Karpas-422 (cell line): ENCODE measurements at places on chromosomes 6 and 20. TPM values are rescaled to one million over a fixed set of nuclear protein-coding genes. Genes with fewer than 3 reads are reported as not detected.
A peak's percentile ranks its signal among the peaks of the same experiment; 100 is the strongest.

The GZF1 gene
- total RNA-seq: 13.9 and 41.4 TPM in 2 replicates

The GLP1R gene
- not detected in 2 replicates for total RNA-seq

The PPP1R14C gene
- 0.32 TPM in 1 of 2 replicates, not detected in the other for total RNA-seq

The NNAT gene
- total RNA-seq: not detected in 2 replicates

The C20orf96 gene
- 1.8 and 2.0 TPM in 2 replicates for total RNA-seq

The SMLR1 gene
- not detected in 2 replicates for total RNA-seq

The NKAIN4 gene
- total RNA-seq: not detected in 2 replicates

The OR11A1 gene
- total RNA-seq: not detected in 2 replicates

The MAN1A1 gene
- 0.43 and 0.48 TPM in 2 replicates for total RNA-seq

GRCh38 chr6:85828973-85829372 lies 186.3 kb upstream of the SYNCRIP start:
- H3K4me3 ChIP-seq: no peak overlapping the region
- H3K27ac ChIP-seq: no peak overlapping the region
- H3K36me3 ChIP-seq: no peaks in the 10 kb centered on the region; the same call in 1 of the 2 replicates
- no peaks in the 10 kb centered on the region for H3K4me1 ChIP-seq
- H3K27me3 ChIP-seq: no peaks in the 10 kb centered on the region
- peak; percentile 40 for DNase-seq

GRCh38 chr6:167701010-167701409 lies 125.7 kb upstream of the AFDN start:
- no peaks in the 10 kb centered on the region for H3K27me3 ChIP-seq
- no peak overlapping the region for H3K4me3 ChIP-seq
- H3K36me3 ChIP-seq: no peaks in the 10 kb centered on the region
- H3K4me1 ChIP-seq: peaks cover 10% of the 10 kb centered on the region
- H3K27ac ChIP-seq: no peak overlapping the region

DNA sequence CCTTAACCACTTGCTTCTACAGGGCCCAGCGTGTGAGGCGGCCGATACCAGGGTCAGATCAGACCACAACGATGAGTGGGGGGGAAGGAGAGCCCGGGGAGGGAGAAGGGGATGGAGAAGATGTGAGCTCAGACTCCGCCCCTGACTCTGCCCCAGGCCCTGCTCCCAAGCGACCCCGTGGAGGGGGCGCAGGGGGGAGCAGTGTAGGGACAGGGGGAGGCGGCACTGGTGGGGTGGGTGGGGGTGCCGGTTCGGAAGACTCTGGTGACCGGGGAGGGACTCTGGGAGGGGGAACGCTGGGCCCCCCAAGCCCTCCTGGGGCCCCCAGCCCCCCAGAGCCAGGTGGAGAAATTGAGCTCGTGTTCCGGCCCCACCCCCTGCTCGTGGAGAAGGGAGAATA lies 2.8 kb downstream of the RING1 start:
- H3K36me3 ChIP-seq: 0 out of 2 replicates have a peak, but pooled peaks cover 7% of the 10 kb centered on the region

GRCh38 chr6:152189736-152190135 lies 382.3 kb downstream of the ESR1 start:
- no peak overlapping the region for H3K4me3 ChIP-seq
- peaks cover 14% of the 10 kb centered on the region for H3K4me1 ChIP-seq
- H3K27ac ChIP-seq: no peak overlapping the region
- H3K36me3 ChIP-seq: peaks cover 12% of the 10 kb centered on the region; the same call in 1 of the 2 replicates
- no peaks in the 10 kb centered on the region for H3K27me3 ChIP-seq

DNA sequence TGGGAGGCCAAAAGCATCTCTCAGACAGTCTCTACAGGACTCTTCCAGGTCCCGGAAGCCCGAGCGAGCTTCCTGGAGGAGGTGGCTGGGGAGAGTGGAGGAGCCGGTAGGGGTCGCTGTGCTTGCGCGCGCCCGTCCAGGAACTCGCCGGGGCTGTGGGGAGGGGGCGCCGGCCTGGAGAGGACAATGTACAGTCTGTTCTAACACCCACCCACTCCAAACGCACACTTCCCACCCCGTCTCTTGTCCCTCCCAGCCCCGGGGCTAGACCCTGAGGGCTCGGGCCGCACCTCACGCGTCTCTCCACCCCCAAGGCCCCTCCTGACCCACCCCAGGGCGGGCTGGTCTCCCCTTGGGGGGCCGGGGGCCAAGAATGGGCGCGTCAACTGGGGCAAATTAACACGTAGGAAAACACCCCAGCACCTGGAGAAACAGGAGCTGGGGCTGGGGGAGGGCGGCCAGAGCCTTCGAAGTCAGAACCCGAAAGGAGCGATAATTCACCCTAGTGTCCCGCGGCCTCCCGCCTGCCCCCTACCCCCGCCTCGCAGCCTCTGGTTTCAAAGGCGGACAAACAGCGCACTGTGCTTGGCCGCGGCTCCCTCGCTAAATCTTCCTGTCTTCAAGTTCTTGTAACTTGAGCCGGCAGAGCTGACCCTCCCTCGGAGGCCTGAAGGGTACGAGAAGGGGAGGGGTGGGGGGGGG lies 103.2 kb upstream of the FOXP4 start:
- H3K4me1 ChIP-seq: no peaks in the 10 kb centered on the region
- no peaks in the 10 kb centered on the region for H3K27me3 ChIP-seq
- no peak for DNase-seq
- no peak overlapping the region for H3K27ac ChIP-seq

GRCh38 chr6:166415833-166416347 lies 33.1 kb upstream of the MPC1 start:
- H3K27ac ChIP-seq: no peak overlapping the region
- DNase-seq: no peak
- H3K27me3 ChIP-seq: no peaks in the 10 kb centered on the region
- H3K4me1 ChIP-seq: peaks cover 1% of the 10 kb centered on the region; the same call in 1 of the 2 replicates

GRCh38 chr20:40090236-40090635 lies 598.8 kb downstream of the MAFB start:
- 0 out of 2 replicates have a peak, but pooled peaks cover 4% of the 10 kb centered on the region for H3K27me3 ChIP-seq
- peak; percentile 42 for DNase-seq
- H3K36me3 ChIP-seq: no peaks in the 10 kb centered on the region
- H3K27ac ChIP-seq: no peak overlapping the region

- no peak overlapping the region for H3K27ac ChIP-seq
- H3K4me1 ChIP-seq: no peaks in the 10 kb centered on the region
- no peaks in the 10 kb centered on the region for H3K36me3 ChIP-seq
- no peaks in the 10 kb centered on the region for H3K27me3 ChIP-seq
- H3K4me3 ChIP-seq: no peak overlapping the region
These were observed 467.3 kb downstream of the PREX1 start for GRCh38 chr20:48360342-48360975.

GRCh38 chr6:165117121-165117520 lies 192.3 kb downstream of the C6orf118 start:
- H3K4me1 ChIP-seq: no peaks in the 10 kb centered on the region
- no peak overlapping the region for H3K4me3 ChIP-seq
- no peak for DNase-seq
- H3K27me3 ChIP-seq: no peaks in the 10 kb centered on the region
- no peak overlapping the region for H3K27ac ChIP-seq
- no peaks in the 10 kb centered on the region for H3K36me3 ChIP-seq

GRCh38 chr6:81894788-81895271 lies 142.3 kb upstream of the TENT5A start:
- H3K27ac ChIP-seq: no peak overlapping the region
- H3K4me3 ChIP-seq: no peak overlapping the region
- H3K4me1 ChIP-seq: no peaks in the 10 kb centered on the region
- H3K36me3 ChIP-seq: no peaks in the 10 kb centered on the region

- H3K4me1 ChIP-seq: no peaks in the 10 kb centered on the region
- H3K4me3 ChIP-seq: no peak overlapping the region
- no peaks in the 10 kb centered on the region for H3K27me3 ChIP-seq
- no peak for DNase-seq
- no peak overlapping the region for H3K27ac ChIP-seq
These were observed 9.8 kb downstream of the SIRPA start for GRCh38 chr20:1905009-1905408.

GRCh38 chr6:1620504-1621069 lies 10.9 kb downstream of the FOXC1 start:
- H3K27ac ChIP-seq: no peak overlapping the region
- DNase-seq: no peak
- no peaks in the 10 kb centered on the region for H3K36me3 ChIP-seq
- H3K27me3 ChIP-seq: no peaks in the 10 kb centered on the region

DNA sequence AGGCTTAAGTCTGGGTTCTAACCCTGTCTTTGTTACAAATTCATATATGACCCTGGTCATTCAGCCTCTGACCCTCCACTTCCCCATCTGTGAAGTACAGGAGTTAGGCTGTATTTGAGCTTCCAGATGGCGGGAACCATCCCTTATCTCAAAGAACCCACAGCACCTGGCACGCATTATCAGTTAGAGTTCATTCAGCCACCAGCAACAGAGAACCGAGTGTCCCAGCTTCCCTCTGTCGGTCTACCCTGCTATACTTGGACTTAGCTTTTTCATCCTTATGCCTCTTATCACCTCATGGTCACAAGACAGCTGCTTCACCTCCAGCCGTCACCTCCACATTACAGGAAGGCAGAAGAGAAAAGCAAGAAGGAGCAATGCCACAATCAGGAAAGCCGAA lies 147.8 kb downstream of the EYA2 start:
- no peak overlapping the region for H3K27ac ChIP-seq
- H3K4me1 ChIP-seq: no peaks in the 10 kb centered on the region
- no peak overlapping the region for H3K4me3 ChIP-seq
- no peak for DNase-seq
- no peaks in the 10 kb centered on the region for H3K36me3 ChIP-seq

- H3K27ac ChIP-seq: no peak overlapping the region
- no peaks in the 10 kb centered on the region for H3K4me1 ChIP-seq
- no peak overlapping the region for H3K4me3 ChIP-seq
- no peaks in the 10 kb centered on the region for H3K36me3 ChIP-seq
These were observed 14.7 kb downstream of the IPCEF1 start for GRCh38 chr6:154341871-154342270.

GRCh38 chr6:25946631-25947030 lies 16.0 kb upstream of the TRIM38 start:
- no peak for DNase-seq
- 0 out of 2 replicates have a peak, but pooled peaks cover 3% of the 10 kb centered on the region for H3K4me1 ChIP-seq
- H3K36me3 ChIP-seq: no peaks in the 10 kb centered on the region
- no peaks in the 10 kb centered on the region for H3K27me3 ChIP-seq
- no peak overlapping the region for H3K27ac ChIP-seq

DNA sequence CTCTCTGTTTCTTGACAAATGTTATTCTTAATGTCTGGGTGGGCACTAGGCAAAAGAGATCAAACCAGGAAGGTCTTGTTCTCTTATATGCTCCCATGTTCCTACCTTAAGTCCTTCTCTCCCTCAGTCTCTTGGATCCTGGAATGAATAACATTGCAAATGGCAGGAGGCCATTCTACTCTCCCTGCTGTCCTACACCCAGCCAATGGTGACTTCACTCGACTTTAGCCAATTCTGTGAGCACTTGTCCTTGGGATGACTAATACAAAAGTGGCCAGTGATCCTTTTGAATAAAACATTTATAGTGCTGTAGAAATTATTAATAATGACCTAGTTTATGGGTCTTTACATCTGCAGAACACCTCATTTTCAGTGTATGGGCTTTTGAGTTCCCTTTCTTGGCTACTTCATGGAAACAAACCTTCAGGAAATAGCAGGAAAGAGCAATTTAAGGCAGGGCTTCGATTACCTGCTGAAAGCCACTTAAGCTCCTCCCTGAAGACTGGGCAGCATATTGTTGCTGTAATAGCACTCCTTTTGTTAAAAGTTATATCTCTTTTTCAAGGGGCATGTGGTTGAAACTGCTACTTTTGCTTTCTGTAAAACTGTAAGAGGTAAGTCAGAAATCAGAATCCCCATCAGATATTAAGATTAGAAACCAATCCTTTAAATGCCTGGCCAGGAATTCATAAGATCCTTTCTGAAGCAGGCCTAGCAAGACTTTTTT lies 10.5 kb downstream of the OTOR start:
- H3K4me1 ChIP-seq: no peaks in the 10 kb centered on the region
- H3K27ac ChIP-seq: no peak overlapping the region
- no peak for DNase-seq
- H3K36me3 ChIP-seq: no peaks in the 10 kb centered on the region
- H3K4me3 ChIP-seq: no peak overlapping the region
